ENCODE measurements at places on chromosomes 5 and 9. TPM values are rescaled to one million over a fixed set of nuclear protein-coding genes. Genes with fewer than 3 reads are reported as not detected.
A peak's percentile ranks its signal among the peaks of the same experiment; 100 is the strongest.

GRCh38 chr9:129952337-129952736, 90.7 kb downstream of the FNBP1 start:
- no peak for DNase-seq

GRCh38 chr5:96172436-96172835, 210.8 kb upstream of the ELL2 start:
- peak; percentile 57 for DNase-seq

DNA sequence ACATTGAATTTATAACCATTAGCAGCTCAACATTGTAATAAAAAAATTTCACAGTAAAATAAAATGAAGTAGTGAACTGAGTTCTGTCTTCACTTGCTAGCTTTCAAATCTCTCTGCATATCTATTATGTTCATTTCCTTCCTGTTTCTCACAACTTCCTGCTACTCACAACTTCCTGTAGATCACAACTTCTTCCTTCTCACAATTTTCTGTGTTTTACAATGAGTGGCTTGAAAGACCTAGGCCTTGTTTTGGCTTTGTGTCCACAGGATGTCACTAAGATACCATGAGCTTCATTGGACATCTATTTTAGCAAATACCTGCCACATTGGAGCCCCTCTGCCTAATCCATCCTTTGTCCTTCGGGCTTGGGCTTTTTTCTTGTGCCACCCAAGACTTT, 480.3 kb upstream of the ADAMTS16 start:
- no peak for DNase-seq

The PLPP7 gene
- 10.0 TPM for total RNA-seq

DNA sequence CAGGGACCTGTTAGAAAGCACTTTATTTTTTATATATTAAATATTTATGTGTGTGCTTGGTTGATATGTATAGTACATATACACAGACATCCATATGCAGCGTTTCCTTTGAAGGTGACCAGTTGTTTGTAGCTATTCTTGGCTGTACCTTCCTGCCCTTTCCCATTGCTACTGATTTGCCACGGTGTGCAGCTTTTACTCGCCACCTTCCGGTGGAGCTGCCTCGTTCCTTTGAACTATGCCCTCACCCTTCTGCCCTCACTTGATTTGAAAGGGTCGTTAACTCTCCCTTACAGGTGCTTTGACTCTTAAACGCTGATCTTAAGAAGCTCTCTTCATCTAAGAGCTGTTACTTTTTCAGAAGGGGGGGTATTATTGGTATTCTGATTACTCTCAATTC, 20.5 kb downstream of the RGMB start:
- no peak for DNase-seq

DNA sequence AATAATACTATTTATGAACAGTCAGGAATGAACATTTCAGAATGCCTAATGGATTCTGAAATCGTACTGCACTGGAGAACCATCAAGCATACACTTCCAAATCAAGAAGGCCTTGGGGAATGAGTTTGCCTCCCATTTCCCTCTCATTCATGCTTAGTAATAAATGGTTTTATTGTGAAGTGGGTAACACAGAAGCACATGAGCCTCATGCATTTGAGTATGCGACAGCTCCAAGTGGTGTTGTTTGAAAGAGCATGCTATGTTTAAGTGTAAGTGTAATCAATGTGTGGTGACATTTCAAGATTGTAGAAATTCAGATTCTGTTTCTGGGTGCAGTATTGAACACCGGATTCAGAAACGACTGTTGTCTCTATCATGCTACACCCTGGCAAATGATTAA, 60.0 kb downstream of the SGCD start:
- no peak for DNase-seq

GRCh38 chr9:92384375-92384774, 20.0 kb downstream of the OGN start:
- DNase-seq = no peak

DNA sequence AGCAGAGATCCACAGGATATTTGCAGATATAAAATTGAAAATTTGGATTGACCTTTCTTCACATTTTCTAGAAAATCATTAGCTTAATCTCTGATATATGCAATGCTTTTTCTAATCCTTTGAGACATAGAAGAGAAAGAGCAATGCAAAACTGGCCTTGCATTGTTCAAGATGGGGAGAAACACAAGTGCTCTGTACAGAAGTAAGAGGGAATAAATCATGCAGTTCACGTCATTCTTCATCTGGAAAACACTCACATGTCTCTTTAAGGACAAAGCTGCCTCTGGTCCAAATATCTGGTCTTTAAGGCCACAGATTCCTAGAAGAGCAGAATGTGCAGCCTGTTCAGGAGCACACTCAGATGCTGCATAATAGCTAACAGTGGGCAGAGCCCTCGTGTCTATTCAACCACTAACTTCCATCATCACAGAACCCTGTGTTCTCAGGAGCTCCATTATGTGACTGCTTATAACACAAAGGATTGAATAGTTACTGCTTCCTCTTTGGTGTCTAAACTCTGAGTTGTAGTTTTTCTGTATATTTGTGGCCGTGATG, 277.5 kb downstream of the PLK2 start:
- no peak for DNase-seq

The WNT8A gene
- not detected for total RNA-seq

GRCh38 chr5:79871364-79872120, 119.5 kb downstream of the MTX3 start:
- DNase-seq = no peak

- no peak for DNase-seq
These were observed 438.6 kb upstream of the MPDZ start for GRCh38 chr9:13718086-13718485.

The TUBB4B gene
- 151 TPM for total RNA-seq

- DNase-seq = no peak
These were observed 761 bp downstream of the IL17B start for GRCh38 chr5:149378241-149378820.

The IL31RA gene
- 0.43 TPM for total RNA-seq

DNA sequence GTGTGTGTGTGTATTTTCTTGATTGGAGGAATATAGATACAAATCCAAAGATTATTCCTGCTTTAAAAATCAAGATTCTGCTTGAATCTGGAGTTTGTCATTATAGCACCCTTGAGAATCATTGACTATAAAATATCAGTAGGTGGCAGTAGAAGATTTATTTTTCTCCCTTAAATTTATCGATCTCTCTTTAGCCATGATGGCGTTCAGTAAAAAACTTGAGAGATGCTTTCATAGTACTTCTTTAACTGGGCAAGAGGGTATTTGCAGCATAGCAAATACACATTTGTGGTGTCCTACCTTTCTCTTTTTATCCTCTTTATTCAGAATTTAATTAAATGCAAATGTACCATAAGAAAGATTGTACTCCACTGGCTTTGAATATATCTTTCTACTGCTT, 307.7 kb downstream of the ADGRV1 start:
- DNase-seq = peak; percentile 30

The DCTN3 gene
- 70.8 TPM for total RNA-seq

DNA sequence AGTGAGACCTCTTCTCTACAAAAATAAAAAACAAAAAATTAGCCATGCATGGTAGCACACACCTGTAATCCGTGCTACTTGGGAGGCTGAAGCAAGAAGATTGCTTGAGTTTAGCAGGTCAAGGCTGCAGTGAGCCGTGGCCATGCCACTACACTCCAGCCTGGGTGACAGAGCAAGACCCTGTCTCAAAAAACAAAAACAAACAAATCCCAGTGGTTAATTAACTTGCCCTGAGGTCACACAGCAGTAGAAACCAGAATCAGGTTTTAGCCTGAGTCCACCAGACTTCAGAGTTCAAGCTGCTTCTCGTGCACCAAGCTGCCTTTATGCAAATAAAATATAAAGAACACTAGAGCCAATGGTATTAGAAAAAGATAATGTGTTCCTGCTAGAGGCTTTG, 169.7 kb downstream of the GOLPH3 start:
- no peak for DNase-seq

DNA sequence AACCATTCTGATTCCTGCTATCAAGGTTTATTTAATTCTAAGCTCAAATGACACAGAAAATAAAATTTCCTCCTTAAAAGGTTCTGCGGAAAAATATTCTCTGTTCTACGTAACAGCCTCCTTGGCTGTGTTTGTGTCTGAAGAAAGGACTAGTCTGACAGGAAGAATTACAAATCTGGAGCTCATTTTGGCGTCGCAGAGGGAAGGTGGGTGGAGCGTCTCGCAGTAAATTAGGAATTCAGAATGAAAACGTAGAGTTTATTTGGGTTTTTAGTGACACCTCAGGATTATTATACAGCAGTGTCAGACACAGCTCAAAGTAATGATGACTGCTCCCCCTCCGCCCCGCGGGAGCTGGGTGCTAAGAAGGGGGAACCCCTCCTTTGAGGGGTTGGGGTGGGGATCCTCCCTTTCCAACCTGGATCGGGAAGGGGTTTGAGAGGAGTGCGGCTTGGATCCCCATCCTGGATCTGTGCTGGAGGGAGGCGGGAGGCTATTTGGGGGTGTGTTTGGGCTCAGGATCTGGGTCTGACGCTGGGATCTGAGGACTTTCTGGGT, 933 bp upstream of the TGFBR1 start:
- peak; percentile 65 for DNase-seq

The CDX1 gene
- under 0.01 TPM for total RNA-seq

- DNase-seq = no peak
These were observed 44.6 kb downstream of the TSSK1B start for GRCh38 chr5:113390224-113390623.

The PCDHAC2 gene
- total RNA-seq = under 0.01 TPM

DNA sequence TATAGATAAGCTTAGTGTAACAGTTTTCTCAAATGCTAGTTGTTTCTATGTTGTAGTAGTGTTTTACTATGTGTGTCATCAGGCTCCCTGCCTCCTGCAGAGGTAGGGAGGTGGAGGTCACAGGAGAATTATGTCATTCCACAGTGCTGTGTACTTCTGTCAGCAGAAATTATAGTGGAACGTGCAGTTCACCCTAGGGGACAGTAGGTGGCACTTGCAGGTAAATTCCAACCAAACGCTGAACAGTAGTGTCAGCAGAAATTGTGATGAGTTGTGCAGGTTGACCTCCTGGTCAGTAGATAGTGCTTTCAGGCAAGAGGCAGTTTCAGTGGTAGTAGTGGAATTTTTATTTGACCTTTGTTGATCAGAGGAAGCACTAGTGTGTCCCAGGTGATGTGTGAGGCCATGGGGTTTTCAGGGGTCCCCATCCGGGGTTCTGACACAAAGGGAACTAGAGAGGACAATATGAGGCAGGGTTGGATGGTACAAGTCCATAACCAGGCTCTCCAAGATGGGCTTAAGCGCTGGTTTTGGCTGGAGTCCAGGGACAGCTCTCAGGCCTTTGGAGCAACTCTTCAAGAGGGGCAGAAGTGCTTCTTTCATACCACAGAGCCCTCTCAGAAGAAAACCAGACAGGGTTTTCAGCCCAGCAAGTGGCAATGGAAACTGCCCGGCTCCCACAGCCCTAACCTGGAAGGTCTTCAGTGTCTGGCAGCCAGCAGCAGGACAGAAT, 402.9 kb downstream of the CYLC2 start:
- peak; percentile 11 for DNase-seq

DNA sequence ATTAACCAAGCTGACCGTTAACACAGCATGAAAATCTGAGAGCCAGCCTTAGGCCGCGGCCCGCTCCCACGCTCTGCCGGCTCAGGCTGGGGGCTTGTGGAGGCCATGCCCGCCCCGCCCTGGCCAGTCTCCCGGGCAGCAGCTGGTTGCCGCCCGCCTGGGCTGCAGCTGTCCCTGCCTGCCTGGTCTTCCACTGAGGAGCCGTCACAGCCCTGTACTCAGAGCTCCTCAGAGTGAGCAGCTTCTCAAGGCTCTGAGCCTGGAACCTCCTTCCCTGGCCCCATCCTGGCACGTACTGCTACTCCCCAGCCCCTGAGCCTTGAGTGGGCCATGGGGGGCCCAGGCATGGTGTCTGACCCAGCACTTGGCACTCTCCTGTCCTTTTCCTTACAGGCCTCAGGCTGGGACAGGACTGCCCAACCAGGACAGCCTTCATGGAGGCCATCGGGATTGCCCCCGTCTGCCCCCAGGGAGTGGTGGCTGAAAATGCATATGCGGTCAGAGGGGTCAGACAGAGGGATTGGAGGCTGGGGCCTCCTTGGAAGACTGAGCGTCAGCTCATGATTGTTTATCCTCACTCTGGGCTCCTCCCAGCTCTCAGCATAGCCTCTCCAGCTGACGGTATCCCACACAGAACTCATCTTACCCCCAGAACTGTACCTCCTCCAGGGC, 11.9 kb downstream of the FGFR4 start:
- peak; percentile 88 for DNase-seq

DNA sequence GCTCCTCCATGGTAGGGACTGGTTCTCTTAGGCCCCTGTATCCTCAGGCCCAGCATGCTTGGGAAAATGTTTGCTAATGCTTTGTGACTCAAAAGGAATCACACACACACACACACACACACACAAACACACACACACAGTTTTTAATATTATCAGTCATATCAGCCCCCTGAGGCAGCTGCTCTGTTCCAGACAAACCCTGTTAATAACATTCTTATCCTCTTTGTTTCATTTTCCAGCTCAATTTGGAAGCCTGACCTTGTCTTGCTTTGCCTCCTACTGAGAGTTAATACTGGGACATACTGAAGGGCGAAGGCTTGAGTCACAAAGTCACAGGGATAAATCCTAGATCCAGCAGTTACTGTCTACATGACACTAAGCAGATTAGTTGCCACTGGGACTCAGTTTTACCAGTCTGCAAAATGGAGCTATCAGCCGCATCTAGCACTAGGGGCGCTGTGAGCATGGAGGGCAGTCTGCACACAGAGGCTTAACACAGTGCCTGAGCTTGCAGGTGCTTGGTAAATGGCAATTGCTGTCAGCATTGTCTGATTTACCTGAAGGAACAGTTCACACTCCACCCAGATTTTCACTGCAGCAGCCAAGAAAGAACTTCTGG, 37.1 kb upstream of the KCNMB1 start:
- DNase-seq = no peak

GRCh38 chr5:149490599-149491485, 60.4 kb downstream of the CSNK1A1 start:
- no peak for DNase-seq

DNA sequence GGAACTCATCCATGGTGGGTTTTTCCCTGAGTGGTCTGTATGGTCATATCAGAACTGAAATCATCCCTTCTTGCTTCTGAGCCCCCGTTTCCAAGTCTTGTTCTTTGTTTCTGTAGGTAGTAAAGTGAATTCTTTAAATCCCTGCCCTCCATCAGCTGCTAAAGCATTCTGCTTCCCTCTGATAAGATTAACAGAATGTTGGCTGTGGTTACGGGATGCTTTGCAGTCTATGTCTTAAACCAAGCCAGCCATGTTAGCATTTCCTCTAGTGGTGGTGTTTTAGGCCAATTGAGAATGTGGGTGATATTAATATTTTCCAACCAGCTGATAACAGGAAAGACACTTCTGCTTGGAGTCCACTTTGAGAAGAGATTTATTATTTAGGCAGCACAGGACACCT, 22.0 kb upstream of the KCNIP1 start:
- no peak for DNase-seq

GRCh38 chr5:113293975-113294310, 140.8 kb downstream of the TSSK1B start:
- DNase-seq = peak; percentile 55

All from fibroblast of villous mesenchyme (primary cell).